Stimulated activated naive CD8-positive, alpha-beta T cell treated with anti-CD3 and anti-CD28 coated beads, Interleukin-15, Interleukin-2, amounts not matched to agents 100 U/mL and 50 U/mL, for 24 hours (primary cell): ENCODE measurements at places on chromosomes 3 and 15.

DNA sequence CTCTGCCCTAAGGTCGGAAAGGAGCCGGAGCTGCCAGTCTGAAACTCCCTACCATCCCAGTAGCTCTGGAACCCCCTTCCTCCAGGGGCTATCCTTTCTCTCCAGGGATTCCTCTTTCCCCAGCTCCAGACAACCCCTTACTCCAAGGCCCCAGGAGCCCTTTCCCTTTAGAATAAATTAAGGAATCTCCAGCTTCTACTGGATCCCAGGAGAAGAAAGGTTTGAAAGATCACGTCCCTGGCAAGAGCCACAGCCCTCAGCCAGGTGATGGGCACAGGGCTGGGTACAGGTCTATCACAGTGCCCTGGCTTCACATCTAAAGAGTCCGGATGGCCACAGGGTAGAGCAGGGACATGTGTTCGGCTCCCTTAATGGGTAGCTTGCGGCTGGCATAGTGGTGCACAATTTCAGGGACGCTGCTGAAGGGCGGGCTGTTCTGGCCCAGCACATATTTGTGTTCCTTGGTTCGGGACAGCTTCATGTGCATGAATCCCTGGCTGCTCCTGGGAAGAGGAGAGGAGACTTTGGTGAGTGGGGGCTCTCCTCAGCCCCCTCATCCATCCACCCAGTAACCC is 20.0 kb downstream of the SHF start:
- DNase-seq = no peak

DNA sequence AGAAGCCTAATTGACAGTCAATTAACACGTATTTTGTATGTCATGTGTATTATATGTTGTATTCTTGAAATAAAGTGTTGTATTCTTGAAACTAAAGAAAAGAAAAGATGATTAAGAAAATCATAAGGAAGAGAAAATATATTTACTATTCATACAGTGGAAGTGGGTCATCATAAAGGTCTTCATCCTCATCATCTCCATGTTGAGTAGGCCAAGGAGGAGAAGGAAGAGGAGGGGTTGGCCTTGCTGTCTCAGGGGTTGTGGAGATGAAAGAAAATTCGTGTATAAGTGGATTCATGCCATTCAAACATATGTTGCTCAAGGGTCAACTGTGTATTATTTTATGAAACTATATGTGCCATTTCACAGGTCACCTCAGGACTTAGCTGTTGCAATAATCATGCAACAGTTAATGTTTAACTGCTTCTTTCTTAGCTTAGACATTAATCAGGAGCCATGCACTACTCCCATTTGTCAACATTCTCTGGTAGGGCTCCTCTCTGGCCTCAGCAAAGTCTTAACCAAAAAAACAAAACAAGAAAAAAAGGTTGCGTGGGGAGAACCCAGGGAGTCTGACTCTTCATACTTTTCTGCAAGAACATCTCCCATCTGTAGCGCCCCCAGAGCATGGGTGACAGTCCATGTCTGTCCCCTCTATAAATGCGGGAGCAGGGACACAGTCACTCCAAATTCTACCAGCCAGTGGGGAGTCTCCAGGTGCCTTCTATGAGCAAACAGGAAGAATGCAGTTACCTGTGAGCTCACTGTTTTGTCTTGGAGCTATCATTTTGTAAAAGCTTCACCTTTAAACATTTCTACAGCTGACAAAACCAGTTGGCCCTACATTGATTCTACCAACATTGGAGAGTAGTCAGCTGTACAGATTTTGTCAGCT is 19.9 kb upstream of the LRRC2 start:
- no peak for DNase-seq

- DNase-seq = no peak
Measured at GRCh38 chr3:8070011-8070410, 431.6 kb upstream of the LMCD1 start.

- peak; percentile 1 for DNase-seq
Measured at GRCh38 chr3:127675651-127676391, 3.1 kb downstream of the ABTB1 start.

- no peak for DNase-seq
Measured at GRCh38 chr3:163364717-163365116, 1713.6 kb downstream of the SI start.

DNA sequence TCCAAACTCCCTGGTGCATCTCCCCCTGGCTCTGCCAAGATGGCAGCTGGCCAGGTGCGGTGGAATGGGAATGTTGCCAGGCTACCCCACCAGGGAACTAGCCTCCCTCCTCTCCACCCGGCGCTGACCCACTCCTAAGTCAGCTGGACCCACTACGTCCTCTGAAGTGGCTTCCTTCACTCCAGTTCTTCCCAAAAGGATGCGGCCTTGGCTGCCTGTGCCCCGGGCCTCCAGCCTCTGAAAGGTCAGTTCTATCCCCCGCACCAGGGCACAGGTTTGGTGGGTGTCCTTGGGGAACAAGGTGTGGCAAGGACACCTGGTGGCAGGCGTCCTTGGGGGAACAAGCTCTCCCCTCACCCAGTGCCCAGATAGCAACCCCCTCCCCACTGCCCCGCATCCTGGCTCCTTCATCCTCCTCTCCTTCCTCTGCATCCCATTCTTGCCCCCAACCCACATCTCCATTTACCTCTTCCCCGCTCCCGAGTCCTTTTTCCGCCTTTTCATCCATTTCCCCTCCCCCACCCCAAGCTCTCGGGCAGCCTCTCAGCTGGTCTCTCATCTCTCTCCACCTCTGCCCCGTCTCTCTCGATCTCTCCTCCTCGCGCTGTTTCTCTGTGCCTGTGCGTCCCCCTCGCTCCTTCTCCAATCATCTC is 54.0 kb downstream of the LHFPL4 start:
- no peak for DNase-seq

GRCh38 chr3:59879031-59879581 is 829.3 kb upstream of the CFAP20DC start:
- DNase-seq = no peak

GRCh38 chr3:76679541-76679940 is 360.4 kb upstream of the ROBO2 start:
- no peak for DNase-seq

DNA sequence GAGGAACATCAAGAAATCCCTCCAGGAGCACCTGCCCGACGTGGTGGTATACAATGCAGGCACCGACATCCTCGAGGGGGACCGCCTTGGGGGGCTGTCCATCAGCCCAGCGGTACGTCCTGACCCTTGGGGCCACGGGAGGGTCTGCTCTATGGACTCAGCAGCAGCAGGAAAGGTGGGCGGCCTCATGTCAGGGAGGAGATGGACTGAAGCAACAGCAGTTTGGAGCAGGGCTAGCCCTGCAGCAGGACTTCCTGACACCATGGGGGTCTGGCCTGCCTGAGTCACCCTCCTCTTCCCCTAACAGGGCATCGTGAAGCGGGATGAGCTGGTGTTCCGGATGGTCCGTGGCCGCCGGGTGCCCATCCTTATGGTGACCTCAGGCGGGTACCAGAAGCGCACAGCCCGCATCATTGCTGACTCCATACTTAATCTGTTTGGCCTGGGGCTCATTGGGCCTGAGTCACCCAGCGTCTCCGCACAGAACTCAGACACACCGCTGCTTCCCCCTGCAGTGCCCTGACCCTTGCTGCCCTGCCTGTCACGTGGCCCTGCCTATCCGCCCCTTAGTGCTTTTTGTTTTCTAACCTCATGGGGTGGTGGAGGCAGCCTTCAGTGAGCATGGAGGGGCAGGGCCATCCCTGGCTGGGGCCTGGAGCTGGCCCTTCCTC is 24.2 kb downstream of the HDAC11 start:
- DNase-seq = no peak

GRCh38 chr3:154364849-154365248 is 40.6 kb upstream of the DHX36 start:
- no peak for DNase-seq

GRCh38 chr3:9146367-9147071 is 102.9 kb downstream of the SRGAP3 start:
- DNase-seq = no peak

GRCh38 chr3:179438841-179439240 is 12.4 kb downstream of the GNB4 start:
- DNase-seq = peak; percentile 13

DNA sequence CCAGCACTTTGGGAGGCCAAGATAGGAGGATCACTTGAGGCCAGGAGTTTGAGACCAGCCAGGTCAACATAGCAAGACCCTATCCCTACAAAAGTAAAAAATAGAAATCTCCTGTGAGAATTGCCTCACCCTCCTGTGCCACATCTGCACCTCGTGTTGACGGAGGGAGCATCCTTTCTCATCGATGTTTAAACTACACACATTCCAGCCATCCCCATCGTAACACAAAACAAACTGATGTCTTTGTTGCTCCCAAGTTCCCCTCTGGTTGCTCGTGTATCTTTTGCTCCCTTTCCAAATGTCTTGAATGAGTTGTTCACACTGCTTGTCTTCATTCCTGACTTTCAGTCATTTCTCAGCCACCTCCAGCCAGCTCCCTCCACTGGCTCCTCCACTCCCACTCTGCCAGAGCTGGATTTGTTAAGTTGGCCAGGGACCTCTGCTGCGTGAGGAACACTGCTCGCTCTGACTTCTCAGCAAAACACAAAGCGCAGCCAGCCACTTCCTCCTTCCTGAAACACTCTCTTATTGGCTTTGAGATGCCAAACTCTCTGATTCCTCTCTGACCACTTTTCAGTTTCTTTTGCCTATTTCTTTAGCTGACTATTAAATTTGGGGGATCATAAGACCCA is 53.6 kb upstream of the ATP13A3 start:
- no peak for DNase-seq

- DNase-seq = peak; percentile 57
Measured at GRCh38 chr3:179558742-179559364, 3.9 kb upstream of the ACTL6A start.

GRCh38 chr3:185330644-185331043 is 32.3 kb upstream of the MAP3K13 start:
- no peak for DNase-seq
